AG10803 (cell line): ENCODE measurements at places on chromosomes 13 and 19.
A peak's percentile ranks its signal among the peaks of the same experiment; 100 is the strongest.

GRCh38 chr13:71491010-71491409 is 376.0 kb downstream of the DACH1 start:
- DNase-seq: no peak

GRCh38 chr19:35522745-35523327 is 5.3 kb downstream of the SBSN start:
- no peak for DNase-seq

GRCh38 chr19:34512254-34512822 is 30.8 kb downstream of the WTIP start:
- no peak for DNase-seq

- DNase-seq: peak; percentile 36
These were observed 197.9 kb upstream of the STARD13 start for GRCh38 chr13:33483471-33483870.

DNA sequence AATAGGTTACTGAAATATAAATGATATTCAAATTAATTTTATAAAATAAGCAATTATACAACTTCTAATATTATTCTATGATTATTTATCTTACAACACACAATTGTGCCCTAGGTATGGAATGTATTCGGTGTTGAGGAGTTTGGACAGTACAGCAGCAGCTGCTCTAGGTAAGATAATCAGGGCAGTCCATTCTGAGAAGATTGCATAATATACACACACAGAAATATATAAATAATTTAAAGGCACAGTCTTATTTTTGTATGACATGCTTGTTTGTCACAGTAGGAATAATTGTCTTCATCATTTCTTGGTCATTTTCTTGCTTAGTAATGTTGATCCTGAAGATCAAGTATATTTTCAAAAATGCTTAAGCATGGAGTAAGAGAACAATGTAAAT is 849.4 kb upstream of the MIR17HG start:
- no peak for DNase-seq

GRCh38 chr19:31340042-31341025 is 8.9 kb downstream of the TSHZ3 start:
- DNase-seq: peak; percentile 93

DNA sequence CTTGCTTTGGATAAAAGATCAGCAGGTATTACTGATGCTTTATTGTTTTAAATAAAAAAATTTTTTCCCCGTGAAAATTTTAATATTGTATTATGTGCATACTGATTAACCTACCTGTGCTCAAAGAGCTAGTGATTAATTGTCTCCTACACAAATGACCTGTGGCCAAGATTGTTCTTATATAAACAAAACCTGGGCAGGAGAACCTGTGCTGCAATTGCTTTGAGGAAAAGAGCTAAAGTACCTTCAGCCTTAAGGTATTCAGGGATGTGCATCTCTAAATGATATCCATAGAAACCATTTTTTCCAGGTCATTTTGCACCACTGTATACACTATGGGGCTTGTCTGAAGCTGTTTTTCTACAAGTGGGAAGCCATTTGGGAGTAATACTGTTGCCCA is 1.2 kb downstream of the FRY start:
- no peak for DNase-seq

GRCh38 chr19:36514012-36514612 is 14.0 kb downstream of the ZNF260 start:
- DNase-seq: no peak

GRCh38 chr19:35142606-35143230 is 337 bp upstream of the FXYD7 start:
- DNase-seq: no peak

- DNase-seq: peak; percentile 11
These were observed 418.9 kb downstream of the DIAPH3 start for GRCh38 chr13:59744747-59745391.

GRCh38 chr19:1675633-1676350 is 23.4 kb upstream of the TCF3 start:
- no peak for DNase-seq

GRCh38 chr19:33047422-33047821 is 17.3 kb downstream of the RHPN2 start:
- DNase-seq: no peak

GRCh38 chr19:3669082-3669946 is 31.0 kb downstream of the PIP5K1C start:
- DNase-seq: no peak

- DNase-seq: peak; percentile 82
These were observed 158.2 kb downstream of the NALCN start for GRCh38 chr13:101258071-101258470.

DNA sequence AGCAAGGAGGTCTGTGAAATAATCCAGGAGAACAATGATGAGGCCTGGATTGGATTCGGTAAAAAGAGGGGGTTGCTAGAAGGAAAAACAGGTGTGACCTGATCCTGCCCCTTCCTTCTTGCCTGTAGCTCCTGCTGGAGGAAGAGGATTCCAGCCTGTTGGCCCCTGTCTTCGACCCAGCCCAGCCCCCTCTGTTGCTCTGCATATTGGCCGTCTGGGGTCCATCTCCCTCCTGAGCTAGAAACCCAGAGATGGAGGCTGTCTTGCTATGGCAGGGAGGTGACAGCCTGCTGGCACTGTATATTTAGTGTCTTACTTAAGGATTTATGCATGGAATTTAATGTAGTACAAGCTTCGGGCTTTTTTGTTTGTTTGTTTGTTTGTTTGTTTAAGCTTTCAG is 6.6 kb downstream of the DMRTC2 start:
- no peak for DNase-seq
